ENCODE measurements at places on chromosomes 5 and 9.

- DNase-seq: peak; percentile 27
Observed at GRCh38 chr9:6703898-6704639, 53.7 kb upstream of the KDM4C start.

GRCh38 chr9:136389396-136389795, 10.6 kb downstream of the SNAPC4 start:
- DNase-seq: no peak

DNA sequence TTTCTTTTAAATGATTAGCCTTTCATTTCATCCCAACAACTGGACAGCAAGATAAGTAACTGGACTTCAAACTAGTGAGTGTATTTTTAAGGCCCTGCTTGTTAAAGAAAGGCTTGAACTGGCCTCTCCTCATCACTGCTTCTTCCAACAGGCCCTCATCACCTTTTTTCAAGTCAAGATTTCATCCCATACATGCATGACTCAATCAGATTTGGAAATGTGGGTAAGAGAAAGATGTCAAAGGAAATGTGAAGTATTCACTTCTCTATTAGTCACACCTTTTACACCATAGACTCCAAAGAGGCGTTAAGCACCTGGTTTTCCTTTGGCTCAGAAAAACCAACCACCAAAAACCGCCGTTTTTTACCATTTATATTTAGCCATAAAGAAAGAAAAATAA, 4.9 kb downstream of the NR4A3 start:
- DNase-seq: no peak

DNA sequence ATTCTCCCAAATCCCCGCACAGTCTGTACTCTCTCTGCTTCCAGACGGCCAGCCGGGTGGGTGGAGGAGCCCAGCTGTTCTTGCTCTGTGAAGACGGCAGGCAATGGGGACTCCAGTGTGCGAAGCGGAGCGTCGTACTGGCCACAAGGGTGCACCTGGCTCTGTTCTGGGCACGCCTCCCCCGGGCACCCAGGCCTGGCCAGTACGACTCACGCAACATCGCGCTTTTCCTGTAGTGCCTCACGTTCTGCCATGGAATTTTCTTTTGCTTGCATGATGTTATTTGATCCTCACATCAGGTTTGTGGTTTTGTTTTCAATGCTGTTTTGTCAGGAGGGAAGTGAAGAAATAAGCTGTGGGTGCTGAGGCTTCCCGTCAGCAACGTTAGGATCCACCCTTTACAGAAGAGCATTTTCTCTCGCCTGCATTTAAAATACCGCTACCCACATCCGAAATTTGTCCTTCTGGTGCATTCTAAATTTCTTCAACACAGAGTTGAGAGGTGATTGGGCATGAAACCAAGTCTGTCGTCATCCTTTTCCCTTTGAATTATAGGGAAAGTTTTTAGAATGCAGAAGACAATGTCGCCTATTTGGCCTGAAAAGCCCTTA, 311.7 kb downstream of the TRIM36 start:
- DNase-seq: no peak
